NCI-H2081 treated with DMSO at 0.1 percent for 48 hours (cell line): ENCODE measurements at places on chromosomes 2 and 18.

GRCh38 chr2:38615237-38615636, 12.5 kb upstream of the HNRNPLL start:
- DNase-seq: no peak

DNA sequence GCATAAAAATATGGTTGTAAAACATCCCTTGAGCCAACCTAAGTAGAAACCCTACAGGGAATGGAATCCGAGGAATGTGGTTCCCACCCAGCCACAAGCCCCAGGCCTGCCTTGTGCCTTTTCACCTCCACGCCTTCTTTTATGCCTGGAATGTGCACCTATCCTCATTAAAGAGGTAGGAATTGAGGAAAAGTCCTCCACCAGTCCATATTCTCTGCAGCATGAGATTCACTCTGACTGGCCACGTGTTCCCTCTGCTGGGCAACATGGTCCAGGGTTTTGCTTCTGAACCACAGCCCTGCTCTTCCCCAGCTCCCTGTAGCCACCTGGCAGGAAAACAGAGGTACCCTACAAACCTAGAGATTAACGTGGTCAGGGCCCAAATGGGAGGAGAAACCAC, 787.9 kb upstream of the RAB6C start:
- DNase-seq: no peak

- no peak for DNase-seq
These were observed 149.3 kb upstream of the ALPP start for GRCh38 chr2:232228971-232229894.

- DNase-seq: no peak
These were observed 5.8 kb downstream of the CAMKMT start for GRCh38 chr2:44367591-44367990.

GRCh38 chr2:170996316-170996715, 67.3 kb downstream of the GORASP2 start:
- DNase-seq: no peak

DNA sequence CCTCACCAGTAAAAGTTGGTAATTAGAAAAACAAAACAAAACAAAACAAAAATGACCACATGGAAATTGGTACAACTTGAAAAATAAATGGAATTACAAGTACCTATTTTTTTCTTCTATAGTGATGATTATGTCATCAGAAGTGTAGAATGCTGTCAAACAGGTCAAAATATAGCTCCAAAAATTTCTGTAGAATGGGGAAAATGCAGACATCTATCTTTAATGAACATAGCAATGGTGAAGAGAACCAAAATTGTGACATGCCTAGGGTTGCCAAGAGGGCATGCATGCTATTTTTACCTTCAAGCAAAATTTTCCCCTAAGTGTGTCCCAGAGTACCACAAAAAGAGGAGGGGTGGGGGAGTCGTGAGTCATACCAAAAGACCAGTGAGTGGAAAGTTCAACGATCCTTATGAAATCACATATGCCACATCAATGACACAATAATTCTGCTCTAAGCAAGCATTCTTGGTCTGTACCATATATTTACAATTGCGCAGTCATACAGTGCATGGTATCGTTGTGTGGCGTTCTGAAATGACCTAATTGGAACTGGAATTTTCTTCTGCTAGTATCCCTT, 1436.4 kb downstream of the SUCLG1 start:
- no peak for DNase-seq

- DNase-seq: no peak
These were observed 199.6 kb downstream of the VAPA start for GRCh38 chr18:10113121-10114022.

GRCh38 chr2:142803158-142803557, 74.3 kb upstream of the KYNU start:
- DNase-seq: no peak

- no peak for DNase-seq
These were observed 14.0 kb downstream of the TMEM247 start for GRCh38 chr2:46493241-46493970.

DNA sequence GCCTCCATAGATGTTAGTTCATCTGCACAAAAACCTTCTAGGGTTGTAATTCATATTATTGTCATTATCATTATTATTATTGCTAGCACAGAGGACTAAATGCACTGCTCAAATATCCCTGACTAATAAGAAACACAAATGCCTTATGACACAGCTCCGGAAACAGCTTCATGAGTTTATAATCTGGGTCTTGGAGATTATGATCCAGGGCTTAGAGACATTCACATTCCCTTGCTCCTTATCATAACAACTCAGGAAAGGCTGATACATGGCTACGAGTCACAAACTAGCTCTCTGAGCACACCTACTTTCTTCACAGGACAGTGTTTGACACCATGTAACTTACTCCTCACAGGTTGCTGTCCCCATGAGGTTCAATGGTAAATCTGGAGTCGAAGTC, 102.2 kb upstream of the TTC39C start:
- no peak for DNase-seq

GRCh38 chr2:73842739-73843019, 13.9 kb downstream of the STAMBP start:
- DNase-seq: no peak

- DNase-seq: peak; percentile 47
These were observed 135.6 kb upstream of the ZNF236 start for GRCh38 chr18:76686737-76687231.

- DNase-seq: no peak
These were observed 73.1 kb upstream of the MAP4K3 start for GRCh38 chr2:39510140-39510539.

DNA sequence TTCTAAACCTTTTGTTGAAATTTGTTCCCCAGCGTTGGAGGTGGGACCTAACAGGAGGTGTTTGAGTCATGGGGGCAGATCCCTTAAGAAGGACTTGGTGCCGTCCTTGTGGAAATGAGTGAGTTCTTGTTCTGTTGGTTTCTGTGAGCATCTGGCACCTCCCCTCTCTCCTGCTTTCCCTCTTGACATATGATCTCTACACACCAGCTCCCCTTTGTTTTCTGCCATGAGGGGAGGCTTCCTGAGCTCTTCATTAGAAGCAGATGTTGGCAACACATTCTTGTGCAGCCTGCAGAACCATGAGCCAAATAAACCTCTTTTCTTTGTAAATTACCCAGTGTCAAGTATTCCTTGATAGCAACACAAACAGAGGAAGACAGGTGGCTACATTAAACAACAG, 23.8 kb downstream of the NABP1 start:
- DNase-seq: no peak

GRCh38 chr2:41038408-41038807, 586.5 kb upstream of the SLC8A1 start:
- no peak for DNase-seq

DNA sequence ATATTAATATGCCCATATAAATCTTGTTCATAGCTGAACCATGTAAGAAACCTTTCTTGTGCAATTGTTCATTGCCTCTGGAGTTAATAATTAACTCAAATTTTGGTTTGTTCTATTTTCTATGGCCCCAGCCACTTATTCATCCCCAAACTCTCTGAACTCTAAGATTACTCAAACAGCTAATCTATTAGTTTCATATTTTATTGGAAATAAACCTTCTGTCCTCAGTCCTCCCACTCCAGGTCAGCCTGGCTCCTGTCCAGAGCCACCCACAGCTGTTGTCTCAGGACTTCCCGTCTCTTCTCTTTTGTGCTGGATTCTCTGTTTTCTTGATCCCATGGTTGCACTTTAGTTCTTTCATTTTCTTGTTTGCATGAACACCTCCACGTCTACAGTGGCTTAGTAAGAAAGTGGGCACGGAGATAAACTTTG, 4.4 kb upstream of the RNF103 start:
- no peak for DNase-seq

- no peak for DNase-seq
These were observed 102.9 kb upstream of the RAB6C start for GRCh38 chr2:129876541-129876940.

DNA sequence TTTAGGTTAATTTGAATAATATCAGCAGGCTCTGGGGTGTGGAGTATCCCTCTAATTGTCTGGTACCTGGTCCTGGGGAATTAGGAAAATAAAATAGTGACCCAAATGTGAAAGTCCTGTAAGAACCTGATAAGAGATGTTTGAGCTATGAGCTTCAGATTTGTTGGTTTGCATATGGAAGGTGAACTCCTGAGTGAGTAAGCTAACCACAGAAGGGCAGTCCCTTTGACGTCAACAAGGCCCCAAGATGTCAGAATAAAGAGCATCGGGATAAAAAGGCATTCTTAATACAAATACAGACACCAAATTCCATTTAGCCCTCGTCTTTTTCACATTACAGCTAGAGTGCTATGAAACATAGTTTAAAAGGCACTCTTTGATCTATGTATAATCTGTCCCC, 1366.3 kb upstream of the TMEFF2 start:
- no peak for DNase-seq

- DNase-seq: no peak
These were observed 145.7 kb upstream of the DLX2 start for GRCh38 chr2:172248381-172248780.

DNA sequence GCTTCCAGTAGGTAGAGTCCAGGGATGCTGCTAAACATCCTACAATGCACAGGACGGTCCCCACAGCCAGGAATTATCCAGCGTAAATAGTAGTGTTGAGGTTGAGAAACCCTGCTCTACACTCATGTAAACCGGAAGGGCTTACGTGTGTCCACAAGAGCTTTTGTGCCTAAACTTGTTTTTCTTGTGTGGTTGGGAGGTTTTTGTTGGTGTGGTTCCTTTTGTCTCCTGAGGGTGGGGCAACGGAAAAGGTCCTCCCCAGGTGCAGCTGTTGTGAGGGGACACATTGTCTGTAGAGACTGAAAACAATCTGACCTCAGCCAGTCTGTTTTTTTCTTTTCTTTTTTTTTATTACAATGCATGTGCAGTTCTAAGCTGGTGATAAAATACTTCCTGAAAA, 72.7 kb upstream of the MGAT5 start:
- DNase-seq: no peak

DNA sequence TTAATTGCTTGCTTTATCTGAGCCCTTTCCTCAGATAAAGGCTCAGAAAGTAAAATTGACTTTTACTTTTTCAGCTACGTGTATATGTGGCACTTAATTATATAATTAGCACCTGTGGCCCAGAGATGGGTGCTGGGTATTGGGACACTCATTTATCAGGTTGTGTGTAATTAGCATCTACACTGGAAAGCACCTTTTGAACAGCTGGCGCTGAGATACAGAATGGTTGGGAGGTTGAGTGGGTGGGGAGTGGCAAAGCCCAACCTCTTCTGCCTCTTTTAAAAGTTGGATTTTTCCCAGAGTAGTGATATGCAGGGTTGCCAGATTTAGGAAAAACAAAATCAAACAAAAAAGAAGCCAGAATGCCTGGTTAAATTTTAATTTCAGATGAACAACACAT, 23.9 kb downstream of the SPTBN1 start:
- DNase-seq: no peak

DNA sequence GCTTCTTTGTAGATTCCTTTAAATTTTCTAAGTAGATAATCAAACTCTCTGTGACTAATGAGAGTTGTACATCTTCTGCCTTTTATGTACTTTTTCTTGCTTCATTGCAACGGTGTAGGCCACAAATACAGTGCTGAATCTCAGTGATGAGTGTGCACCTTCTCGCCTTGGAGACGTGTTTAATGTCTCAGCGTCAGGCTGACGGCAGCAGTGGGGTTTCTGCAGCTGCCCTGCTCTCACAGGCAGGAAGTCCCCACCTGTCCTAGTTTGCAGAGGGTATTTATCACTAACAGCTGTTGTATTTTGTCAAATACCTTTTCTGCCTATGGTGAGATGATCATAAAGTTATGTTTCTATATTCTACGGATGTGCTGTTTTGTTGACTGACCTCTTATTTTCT, 13.3 kb downstream of the AGXT start:
- peak; percentile 71 for DNase-seq

GRCh38 chr18:54720620-54721019, 107.7 kb upstream of the RAB27B start:
- no peak for DNase-seq

GRCh38 chr2:231987124-231987727, 25.7 kb downstream of the DIS3L2 start:
- no peak for DNase-seq

DNA sequence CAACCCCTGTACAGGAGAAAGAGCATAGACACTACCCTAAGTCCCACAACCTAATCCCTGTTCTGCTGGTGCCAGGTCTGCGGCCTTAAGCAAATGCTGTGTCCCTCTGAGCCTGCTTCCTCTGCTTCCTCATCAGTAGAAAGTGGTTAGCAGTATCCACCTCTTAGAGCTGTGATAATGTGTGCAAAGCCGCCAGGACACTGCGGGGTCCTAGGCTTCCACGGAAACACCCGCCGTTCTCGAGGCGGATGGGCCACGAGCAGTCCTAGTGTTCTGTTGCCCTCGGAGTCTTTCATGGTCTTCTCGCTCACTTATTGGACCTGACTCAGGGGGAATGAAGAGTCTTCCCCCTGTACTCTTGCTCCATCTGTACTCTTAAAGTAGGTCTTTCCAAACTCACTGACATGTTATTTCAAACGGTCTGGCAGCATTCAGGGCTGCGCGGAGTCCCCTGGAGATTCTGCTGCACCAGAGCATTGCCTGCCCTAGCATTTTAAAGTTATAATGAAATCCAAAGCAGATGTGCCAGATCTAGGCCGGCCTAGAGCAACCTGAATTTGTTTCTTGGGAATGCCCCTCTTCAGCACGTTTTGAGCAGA, 107.2 kb upstream of the ZNF236 start:
- no peak for DNase-seq

DNA sequence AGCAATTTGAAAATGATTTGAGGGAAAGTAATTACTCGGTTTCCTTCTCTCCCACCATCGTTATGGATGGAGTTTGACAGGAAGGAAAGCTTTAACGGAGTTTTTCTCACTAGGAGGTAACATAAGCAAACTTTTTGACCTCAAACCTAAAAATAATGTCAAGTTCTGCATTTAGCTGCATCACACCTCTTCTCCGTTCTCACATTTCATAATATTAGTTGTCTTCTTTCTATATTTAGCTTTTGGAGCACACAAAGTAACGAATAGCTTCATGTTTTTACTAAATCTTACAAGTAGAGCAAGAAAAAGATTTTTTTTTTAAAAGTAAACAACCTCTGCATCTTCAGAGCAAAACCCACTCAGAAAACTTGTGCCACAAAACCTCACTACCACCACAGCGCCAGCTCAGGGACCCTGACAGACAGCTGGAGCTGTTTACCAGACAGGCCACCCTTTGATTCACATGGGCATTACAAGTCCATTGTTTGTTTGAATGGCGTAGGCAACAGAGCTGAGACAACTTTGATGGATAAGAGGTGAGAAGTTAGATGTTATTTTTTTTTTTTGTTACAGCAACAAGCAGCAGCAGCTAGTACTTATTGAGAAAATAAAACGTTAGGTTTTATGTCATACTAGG, 21.9 kb upstream of the ICOS start:
- DNase-seq: no peak

DNA sequence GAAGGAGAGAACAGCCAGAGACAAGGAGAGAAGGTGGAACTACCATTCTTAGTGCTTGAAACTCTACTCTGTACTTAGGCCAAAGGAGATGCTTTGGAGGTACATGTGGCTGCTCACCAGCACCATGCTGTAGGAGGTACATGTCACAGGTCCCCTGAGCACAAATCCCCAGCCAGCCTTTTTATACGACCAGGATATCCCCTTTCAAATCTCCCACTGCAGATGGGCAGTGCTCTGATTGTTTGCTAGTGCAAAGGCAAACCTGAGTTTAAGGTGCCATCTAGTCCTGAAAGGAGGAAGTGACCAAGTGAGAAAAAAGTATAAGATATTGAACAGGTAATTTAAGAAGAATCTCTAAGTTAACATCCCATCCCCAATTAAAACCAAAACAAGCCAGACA, 17.1 kb upstream of the TTC21B start:
- DNase-seq: no peak

GRCh38 chr2:42974169-42974720, 181.9 kb upstream of the HAAO start:
- DNase-seq: no peak

GRCh38 chr2:44707945-44708660, 233.4 kb upstream of the SIX3 start:
- peak; percentile 61 for DNase-seq

GRCh38 chr2:42336361-42336965, 24.6 kb downstream of the COX7A2L start:
- DNase-seq: no peak
